ENCODE measurements at places on chromosomes 13 and 19.

DNA sequence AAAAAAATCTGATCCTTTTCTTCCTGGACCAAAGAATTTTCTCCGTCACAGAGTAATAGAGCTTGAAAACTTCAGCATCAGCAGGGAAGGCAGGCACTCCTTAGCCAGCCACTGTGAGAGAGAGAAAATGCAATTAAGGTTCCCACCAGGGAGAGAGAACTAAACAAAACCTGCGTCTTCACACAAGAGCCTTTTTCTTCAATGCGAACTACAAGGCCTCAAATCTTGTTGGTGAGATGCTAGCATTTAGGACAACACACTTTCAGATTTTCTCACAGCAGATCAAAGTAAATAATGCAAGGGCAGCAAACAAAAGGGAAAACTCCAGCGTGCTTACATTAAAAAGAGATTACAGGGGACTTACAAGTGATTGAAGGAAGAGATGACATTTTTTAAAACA, 80.1 kb downstream of the DACH1 start:
- peak; percentile 31 for DNase-seq

GRCh38 chr19:17526922-17527321, 15.5 kb downstream of the PGLS start:
- DNase-seq = no peak

GRCh38 chr19:535017-535835, 3.7 kb downstream of the CDC34 start:
- no peak for DNase-seq

DNA sequence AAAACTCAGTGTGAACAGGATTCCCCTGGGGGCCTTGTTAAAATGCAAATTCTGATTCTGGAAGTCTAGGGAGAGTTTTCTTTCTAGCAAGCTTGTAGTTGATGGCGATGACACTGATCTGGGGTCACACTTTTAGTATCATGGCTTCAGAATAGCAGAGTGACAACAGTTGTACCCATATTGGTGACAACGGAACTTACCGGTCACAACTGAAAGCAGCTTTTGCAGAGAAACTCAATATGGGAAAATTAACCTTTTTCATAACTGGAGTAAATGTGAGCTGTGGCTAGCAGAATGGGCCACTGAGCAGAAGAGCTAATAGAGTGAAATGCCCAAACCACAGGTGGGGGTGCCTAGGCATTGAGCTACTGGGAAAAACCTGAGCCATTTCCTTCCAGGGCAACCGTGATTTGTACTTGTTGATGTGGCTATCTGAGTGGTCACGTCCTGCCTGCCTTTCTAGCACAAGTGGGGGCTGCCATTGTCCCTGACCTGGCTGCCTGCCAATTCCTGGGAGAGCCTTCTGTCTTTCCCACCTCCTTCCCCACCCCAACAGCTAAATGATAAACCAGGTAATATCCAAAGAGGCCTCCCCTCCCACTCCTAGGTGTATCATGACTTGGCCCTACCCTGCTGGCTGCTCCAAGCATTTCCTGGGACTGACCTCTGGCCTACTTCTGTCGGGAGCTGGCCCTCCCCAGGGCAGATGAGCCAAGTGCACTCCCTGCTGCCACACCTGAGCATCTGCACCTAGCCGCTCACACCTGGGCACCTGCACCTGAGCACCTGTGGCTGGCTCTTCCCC, 1.7 kb upstream of the SLC10A2 start:
- DNase-seq = peak; percentile 83

GRCh38 chr19:40762754-40763470, 11.9 kb downstream of the SNRPA start:
- DNase-seq = no peak

GRCh38 chr19:39710333-39710890, 6.1 kb downstream of the LGALS14 start:
- DNase-seq = no peak

- no peak for DNase-seq
Measured at GRCh38 chr13:24500977-24501376, 11.6 kb downstream of the PARP4 start.

GRCh38 chr19:57302727-57303401, 17.4 kb upstream of the ZNF543 start:
- DNase-seq = no peak

DNA sequence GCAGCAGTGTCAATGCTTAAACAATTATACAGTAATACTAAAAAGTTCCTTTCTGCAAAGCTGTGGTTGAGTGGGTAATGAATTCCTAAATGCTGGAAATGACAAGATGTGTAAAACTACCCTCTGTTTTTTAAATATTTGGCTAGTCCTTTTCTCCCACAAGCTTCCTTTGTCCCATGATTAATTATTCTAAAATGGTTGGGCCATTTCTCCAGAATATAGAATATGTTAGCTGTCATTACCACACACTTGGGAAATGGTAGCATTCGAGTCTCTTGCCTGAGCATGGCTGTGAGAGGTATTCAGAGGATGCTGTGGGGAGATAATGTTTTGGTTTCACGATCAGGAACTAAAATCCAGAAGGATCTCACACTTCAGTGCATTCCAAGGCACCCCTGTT, 1185.8 kb downstream of the UQCRFS1 start:
- DNase-seq = no peak

DNA sequence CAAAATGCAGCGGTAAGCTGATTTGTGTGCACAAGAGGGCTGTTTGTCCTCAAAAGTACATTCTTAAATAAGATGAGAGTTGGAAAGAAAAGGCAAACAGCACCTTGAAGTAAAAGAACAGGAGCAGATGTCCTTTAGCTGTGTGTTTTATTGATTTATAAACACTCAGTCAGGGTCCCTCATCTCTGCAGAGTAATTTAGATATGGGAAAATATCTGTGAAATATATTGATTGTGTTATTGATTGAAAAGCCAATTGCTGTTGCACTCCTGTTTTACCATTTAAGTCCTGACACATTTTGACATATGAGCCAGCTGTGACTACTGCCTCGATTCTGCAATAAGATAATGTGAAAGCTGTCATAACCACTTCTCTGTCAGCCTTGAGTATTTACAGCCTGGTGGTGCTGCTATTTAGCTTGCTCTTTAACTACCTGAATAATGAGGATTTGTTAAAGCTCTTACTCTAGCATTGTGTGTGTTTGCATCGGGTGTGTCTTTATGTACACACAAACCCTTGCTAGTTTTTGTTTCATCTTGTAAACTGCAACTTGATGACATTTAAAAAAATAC, 550.1 kb downstream of the DACH1 start:
- peak; percentile 66 for DNase-seq

DNA sequence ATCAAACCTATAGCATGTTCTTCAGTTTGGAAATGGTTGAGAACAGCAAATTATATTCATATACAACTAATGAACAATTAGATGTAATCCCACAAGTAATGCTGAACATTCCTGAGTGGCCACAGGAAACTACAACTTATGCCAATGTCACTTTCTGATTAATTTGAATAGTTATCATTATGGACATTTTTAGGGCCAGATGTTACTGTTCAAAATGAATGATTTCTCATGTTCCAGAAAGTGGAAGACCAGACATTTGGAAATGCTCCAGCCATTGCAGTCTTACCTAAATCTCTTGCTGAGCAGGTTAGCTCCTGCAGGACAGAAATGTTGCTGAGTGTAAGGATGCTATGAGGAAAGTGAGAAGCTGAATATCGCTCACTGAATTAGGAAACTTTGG, 819.8 kb downstream of the PCDH9 start:
- no peak for DNase-seq

DNA sequence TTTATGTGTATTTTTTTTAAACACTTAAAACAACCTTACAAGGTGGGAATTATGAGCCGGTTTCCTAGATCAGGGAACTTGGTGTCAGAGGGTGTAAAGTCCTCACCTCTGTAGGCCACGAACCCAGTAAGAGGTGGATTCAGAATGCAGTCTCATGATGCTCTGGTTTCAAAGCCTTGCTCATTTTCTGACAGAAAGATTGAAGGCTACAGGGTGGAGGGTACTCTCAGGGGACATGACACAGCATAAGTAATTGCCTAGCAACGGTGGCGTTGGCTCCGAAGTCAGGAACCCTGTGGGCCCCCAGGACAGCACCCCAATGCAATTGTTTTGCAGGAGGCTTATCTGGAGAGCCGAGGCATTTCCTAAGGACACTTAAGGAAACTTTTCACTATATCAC, 794.7 kb downstream of the EFNB2 start:
- DNase-seq = peak; percentile 37

GRCh38 chr13:42038661-42039456, 9.6 kb upstream of the DGKH start:
- no peak for DNase-seq

GRCh38 chr13:86510792-86511191, 711.6 kb upstream of the SLITRK6 start:
- DNase-seq = no peak

DNA sequence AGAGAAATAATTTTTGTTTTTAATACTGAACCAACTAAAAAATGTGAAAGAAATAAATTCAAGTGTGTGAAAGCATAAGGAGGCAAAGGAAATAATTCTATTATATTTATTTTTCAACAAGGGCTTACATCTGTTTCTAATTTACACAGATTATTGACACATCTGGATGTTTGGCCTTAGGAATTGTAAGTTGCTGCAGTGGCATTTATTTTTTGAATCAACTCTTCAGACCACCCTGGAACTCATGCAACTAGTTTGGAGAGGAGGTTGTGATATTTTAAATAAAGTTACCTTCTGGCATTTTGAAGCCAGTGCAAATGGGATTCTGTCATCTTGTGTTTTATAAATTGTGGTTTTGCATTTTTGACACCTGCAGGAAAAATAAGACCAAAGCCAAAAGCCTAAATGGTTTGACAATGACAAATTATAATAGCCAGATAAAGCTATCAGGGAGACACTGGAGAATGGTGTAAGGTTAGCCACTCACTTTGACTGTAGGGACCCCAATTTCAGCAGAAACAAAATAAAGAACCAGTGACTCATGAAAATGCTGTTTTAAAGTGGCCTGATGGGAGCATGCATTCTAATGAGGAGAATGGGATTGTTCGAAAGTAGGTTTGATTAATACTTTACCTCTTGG, 192.9 kb downstream of the KLF5 start:
- DNase-seq = no peak

- DNase-seq = no peak
Measured at GRCh38 chr13:95335667-95336066, 34.4 kb upstream of the ABCC4 start.

GRCh38 chr13:90455067-90455466, 892.4 kb upstream of the MIR17HG start:
- DNase-seq = no peak

DNA sequence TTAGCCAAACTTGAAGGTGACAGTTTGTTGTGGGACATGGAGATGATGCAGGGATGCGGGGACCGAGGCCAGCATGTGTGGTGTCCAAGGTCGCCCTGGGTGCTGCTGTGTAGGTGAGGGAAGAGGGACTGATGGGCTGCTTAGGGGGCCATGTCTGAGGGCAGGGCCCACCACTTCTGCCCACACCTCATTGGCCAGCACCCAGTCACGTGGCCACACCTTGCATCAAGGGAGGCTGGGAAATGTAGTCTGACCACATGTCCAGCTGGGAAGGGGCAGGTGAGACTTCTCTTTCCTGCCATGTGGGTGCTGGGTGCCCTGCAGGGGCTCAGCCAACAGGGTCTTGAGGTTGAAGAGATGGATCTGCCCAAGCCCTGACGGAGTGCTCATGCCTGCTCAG, 88.9 kb downstream of the KDM4B start:
- DNase-seq = peak; percentile 14

DNA sequence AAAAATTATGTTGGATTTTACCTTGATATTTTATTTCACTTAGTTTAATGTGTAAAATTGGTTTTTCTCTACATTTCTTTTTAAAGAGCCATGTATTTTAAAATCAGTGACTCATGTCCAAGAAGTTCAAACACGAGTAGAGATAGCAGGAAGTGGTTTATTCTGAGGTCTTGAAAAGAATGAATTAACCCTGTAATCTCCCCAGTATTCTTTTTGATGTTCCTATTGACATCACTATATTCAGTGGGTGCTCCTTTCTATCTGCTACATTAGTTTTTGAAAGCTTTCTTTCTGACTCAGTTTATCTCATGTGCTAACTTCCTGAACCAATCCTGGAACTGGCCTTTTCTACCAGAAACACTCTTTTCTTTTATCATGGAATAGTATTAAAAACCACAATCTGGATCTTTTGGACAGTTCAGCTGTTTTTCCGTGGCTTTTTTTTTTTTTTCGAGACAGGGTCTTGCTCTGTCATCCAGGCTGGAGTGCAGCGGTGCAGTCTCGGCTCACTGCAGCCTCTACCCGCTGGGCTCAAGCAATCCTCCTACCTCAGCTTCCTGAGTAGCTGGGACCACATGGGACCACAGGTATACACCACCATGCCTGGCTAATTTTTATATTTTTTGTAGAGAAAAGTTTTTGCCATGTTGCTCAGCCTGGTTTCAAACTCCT, 114.9 kb downstream of the PCCA start:
- no peak for DNase-seq

- DNase-seq = no peak
Measured at GRCh38 chr13:88526853-88527215, 855.7 kb downstream of the SLITRK5 start.

- DNase-seq = no peak
Measured at GRCh38 chr19:2055931-2056836, 5.1 kb upstream of the MKNK2 start.

DNA sequence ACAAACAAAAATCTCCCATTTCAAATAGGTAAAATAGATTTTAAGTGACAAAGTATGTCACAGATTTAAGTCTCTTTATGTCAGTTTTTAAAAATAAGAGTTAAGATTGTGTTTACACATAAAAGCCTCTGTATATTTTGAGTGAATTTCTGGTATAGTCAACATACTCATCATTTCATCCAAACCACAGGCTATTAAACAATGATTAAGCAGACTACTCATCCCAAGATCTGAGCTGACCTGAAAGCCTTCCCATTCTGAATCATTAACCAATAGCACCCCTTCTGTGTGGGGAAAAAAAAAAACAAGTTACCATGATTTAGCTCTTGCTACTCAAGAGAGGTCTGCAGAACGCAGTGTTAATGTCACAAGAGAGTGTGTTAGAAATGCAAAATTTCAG, 284.4 kb upstream of the NBEA start:
- no peak for DNase-seq

- DNase-seq = peak; percentile 64
Measured at GRCh38 chr13:48232420-48233045, 473 bp upstream of the ITM2B start.

GRCh38 chr13:27797228-27797624, 4.9 kb downstream of the GSX1 start:
- peak; percentile 12 for DNase-seq

GRCh38 chr19:16316506-16316882, 8.1 kb upstream of the KLF2 start:
- DNase-seq = no peak

DNA sequence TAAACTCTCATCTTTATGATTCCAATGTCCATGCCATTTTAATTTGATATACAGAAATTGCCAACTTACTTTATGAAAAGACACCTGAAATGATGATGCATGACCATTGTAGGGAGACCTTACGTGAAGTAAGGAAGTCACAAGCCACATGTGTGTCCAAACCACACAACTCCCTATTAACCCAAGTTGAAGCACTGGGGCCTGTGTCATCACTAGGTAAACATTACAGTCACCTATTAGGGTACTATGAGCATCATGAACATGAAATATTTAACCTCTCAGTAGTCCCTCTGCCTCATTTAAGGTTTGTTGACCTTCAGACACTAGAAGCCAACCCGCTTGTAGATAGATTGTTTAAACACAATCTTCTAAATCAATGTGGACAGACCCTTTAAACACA, 576.9 kb downstream of the IRS2 start:
- DNase-seq = peak; percentile 81

Data from NCI-H1417 (cell line).